ENCODE measurements at places on chromosomes 6 and 20. TPM values are rescaled to one million over a fixed set of nuclear protein-coding genes. Genes with fewer than 3 reads are reported as not detected.

Gene SLC22A7
- total RNA-seq: not detected

Gene DNAJC5
- 30.4 TPM for total RNA-seq

Gene IRF4
- total RNA-seq: 0.24 TPM

Gene SOBP
- total RNA-seq: 1.0 TPM

Gene CCR6
- total RNA-seq: not detected

Gene CALHM4
- total RNA-seq: not detected
